ENCODE measurements at places on chromosomes 12 and 14.

GRCh38 chr14:101716077-101716950, 45.2 kb upstream of the PPP2R5C start:
- DNase-seq = no peak

GRCh38 chr12:51926718-51927117, 19.4 kb downstream of the ACVRL1 start:
- DNase-seq = no peak

- no peak for DNase-seq
These were observed 34.7 kb downstream of the FOS start for GRCh38 chr14:75313294-75313693.

DNA sequence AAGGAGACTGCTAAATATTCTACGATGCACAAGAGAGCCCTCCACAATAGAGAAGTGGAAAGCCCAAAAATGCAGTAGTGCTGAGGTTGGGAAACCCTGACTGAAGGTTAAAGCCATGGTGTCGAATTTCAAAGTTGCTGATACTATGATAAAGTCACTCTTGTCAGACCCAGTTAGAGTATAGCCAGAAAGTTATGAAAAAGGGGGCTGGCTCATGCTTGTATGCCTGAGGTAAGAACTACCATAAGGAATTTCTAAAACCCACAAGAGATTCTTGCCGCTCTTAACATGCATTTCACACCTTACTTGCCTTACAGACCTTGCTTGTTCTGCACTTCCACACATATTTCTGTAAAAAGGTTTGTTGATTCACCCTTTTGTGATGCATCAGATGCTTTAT, 184.6 kb downstream of the SLC6A15 start:
- DNase-seq = no peak

- no peak for DNase-seq
These were observed 20.9 kb upstream of the GPRC5A start for GRCh38 chr12:12870465-12870864.

DNA sequence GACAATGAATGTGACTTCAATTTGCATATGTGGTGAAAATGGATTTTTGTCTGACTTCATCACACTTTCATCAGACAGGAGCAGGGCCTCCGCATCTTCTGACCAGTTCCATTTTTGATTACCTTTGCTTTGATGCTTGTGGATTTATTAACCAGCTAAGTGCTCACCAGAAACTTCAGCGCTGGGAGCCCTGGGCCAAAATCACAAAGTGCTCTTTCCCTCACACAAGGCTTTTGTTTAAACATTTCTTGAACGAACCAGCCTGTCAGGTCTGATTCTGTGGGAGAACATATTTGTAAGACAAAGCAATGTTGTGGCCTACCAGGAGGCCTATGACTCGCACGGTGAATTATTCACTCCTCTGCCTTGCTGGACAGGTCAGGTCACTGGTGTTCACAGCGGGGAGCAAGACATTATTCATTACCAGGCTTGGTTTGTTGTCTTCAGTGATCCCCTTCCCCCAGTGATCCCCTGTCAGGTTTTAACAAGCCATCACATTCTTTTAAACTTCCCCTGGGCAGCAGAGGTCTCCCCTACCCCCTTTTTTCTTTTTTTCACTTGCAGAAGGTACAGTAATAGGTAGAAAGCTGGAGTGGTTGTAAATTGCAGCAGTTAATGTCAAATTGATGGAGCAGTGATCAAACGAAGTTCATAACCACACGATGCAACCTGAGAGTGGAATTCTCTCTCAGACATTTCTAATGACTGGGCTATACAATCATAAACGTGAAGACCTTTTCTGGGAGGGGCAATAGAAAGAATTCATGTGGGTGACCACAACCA, 167.5 kb upstream of the PRICKLE1 start:
- no peak for DNase-seq

GRCh38 chr12:64794305-64794704, 30.1 kb upstream of the TBC1D30 start:
- no peak for DNase-seq

DNA sequence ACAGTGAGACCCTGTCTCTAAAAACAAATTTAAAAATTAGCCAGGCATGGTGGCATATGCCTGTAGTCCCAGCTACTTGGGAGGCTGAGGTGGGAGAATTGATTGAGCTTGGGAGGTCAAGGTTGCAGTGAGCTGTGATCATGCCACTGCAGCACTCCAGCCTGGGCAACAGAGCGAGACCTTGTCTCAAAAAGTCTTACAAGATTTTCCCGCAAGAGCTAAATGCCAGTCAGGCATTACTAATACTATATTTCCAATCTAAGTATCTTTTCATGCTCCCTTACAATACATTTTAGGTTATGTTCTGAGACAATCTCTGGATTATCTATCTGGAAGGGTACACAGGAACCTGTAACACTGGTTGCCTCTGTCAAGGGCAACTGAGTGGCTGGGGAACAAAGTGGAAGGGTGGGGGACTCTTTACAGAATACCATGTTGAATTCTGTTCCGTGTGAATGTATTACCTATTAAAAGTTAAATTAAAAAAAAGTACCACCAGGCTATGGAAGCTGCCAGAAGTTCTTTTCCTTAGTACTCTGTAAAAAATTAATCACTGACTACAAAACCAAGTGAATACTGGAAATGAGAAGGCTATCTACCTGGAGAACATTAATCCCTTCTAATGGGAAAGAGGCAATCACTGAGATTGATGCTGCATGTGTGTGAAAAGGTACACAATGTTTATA, 56.7 kb downstream of the BTBD7 start:
- no peak for DNase-seq

DNA sequence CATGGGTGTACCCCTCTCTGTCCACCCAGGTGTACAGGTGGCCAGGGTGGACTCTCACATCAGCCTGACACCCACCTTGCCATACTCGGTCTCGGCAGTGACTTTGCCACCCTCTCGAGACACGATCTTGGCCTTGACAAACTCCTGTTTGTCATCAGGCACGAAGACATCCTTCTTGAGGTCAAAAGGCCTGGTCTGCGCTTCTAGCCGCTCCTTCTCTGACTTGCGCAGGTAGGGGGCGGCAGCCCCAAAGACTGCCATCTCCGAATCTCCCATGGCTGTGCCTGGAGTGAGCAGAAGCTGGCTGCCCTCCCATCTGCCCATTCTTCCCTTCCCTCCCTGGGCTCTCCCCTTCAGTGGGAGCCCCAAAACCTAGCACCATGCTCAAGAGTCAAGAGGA, 2.0 kb downstream of the MYH7 start:
- no peak for DNase-seq

GRCh38 chr14:72763892-72764291, 130.0 kb downstream of the DPF3 start:
- DNase-seq = no peak

GRCh38 chr12:120783197-120783596, 57.6 kb downstream of the ACADS start:
- no peak for DNase-seq

DNA sequence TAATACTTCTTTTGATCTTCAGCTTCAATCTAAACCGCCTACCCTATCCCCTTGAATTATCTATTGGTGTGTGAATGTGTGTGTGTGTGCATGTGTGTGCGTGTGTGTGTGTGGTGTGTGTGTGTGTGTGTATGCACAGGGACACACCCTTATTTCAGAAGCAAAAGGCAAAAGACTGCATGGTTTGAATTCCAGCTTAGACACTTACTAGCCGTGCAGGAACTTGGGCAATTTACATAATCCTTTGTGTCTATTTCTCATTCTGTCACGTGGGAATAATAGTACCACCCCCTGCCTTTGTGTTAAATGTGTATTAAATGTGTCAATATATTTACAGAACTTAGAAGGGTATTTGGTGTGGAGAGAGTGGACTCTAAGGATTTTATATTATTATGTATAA, 251.7 kb downstream of the TMEM132C start:
- DNase-seq = no peak

GRCh38 chr14:100031506-100032281, 33.5 kb upstream of the EVL start:
- DNase-seq = no peak

- peak; percentile 87 for DNase-seq
These were observed at the start of gene REC8 for GRCh38 chr14:24171422-24172260. TSS of gene REC8 (plus strand) at chr14:24172080. CDS start at chr14:24172553, 473 bp downstream.

DNA sequence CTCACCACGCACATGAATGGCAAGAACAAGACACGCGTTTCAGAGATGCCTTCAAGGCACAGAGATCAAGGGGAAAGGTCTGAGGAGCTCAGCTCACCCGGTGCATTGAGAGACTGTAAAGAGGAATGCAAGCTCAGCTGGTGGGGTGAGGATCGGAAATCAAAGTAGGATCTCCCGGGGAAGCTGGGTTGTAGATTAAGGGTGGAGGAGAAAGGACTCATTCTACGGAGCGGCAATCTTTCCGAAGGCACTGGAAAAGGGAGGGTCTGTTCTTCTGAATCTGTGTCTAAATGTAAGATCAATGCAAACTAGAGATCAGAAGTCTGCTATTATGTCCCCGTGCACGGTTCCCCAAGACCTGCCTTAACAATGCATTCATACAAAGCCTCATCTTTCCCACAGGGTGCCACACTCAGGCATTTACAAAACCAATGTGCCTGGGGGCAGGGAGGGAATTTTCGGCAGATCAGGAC, 41.6 kb upstream of the PYGL start:
- DNase-seq = no peak

GRCh38 chr12:27732281-27732680, 21.6 kb downstream of the MRPS35 start:
- DNase-seq = no peak

DNA sequence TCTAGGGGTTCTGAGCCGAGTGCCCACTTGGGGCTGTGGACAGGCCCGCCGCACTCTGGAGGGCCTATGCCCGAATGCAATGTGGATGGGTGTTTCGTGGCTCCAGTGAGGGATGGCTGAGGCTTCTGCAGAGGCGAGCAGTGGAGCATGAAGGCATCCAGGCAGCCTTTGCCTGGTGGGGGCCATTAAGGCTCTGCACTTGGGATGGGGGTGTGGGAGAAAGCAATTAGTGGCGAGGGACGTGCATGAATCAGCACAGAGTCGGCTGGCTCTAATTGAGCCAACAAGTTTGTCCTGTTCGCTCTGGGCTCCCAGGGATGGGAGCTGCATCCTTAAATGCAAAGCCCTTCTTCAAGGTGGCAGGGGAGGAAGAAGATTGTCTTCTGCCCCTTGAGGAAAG, 346.9 kb upstream of the FKBP4 start:
- no peak for DNase-seq

DNA sequence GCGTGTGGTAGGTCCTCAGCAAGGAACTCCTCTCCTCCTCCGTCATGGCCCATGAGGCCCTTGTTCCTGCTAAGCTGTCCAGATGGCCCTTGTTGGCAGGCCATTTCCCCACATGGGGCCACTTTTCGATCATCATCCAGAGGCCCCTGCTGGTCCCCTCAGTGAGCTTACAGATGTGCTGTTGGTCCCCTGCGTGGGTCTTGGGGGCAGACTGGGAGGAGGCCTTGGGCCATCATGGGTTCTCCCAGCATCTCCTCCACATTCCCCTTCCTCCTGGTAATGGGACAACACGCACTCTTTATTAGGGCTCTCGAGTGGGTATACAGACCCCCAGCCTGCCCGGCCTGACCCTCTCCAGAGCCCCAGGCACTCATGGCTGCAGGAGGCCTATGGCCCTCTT, 114.7 kb downstream of the BEGAIN start:
- no peak for DNase-seq

GRCh38 chr14:33165144-33165925, 226.7 kb downstream of the NPAS3 start:
- DNase-seq = no peak

- no peak for DNase-seq
These were observed 162.7 kb upstream of the PWP1 start for GRCh38 chr12:107522692-107523477.

DNA sequence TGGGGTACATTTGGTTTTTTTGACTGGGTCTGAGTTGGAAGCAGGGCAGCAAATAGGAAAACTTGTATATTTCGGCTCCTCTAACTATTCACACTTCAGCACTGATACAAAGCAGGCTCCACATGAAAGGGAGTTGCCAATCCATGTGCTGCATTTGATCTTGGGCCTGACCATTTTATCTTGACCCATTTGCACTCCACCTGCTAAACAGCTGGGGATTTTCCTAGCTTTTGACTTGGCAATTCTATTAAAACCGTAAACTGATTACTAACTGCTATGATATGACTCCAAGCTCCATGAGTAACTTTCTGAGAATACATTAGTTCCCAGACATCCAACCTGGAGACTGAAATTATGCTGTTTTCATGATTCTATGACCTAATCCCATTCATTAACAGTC, 797.1 kb downstream of the BCL11B start:
- no peak for DNase-seq

DNA sequence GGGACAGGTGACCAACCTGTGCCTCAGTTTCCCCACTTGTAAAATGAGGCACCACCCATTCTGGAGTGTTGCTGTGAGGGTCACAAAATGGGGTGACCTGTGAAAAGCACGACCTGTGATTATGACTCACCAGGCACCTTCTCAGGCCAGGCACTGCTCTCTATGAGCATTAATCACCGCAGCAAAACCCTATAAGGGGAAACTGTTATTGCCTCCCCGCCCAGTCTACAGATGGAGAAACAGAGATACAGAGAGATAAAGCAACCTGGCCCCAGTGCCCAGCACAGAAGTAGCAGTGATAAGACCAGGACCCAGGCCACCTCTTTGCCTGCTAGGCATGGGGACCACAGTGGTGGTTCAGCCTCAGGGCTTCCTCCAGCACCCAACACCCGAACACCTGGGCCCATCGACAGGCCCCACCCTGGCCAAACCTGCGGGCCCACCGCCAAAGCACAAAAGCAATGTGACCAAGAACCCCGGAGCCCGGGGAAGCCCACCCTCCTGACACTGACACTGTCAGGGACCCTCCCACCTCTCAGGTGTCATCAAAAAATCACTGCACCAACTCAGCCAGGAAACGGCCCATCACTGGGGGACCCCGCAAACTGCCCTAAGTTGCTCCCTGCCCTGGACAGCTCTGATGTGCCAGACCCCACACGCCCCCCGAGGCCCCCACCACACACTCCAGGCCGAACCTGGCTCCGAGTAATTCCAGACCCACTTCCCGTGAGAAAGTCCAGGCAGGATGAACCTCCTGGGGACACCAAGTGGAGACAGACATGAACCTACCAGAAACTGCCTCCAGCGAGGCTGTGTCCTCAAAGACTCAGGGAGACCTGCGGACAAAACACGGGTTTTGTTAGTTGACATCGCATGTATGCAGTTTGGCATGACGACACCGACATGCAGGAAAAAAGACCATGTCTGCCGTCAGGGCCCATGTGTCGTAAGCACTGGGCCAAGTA, 32.4 kb downstream of the NCOR2 start:
- DNase-seq = no peak

GRCh38 chr14:69475194-69475818, 9.2 kb upstream of the PLEKHD1 start:
- no peak for DNase-seq

GRCh38 chr12:63965936-63966605, 121.6 kb downstream of the SRGAP1 start:
- no peak for DNase-seq

DNA sequence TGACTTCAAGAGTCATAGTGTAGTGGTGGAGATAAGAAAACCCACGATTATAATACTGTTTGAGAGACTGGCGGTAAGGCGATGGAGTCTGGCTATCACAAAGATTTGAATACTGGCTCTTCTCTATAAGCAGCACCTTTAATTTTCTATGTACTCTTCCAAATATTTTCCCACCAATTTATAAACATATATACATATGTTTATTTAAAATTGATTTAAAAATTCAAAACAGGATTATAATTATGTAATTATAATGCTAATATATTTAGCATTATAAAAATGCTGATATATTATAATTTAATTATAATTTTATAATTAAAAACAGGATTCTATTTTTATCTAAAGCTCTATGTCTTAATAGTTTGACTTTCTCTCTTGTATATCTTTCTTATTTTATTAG, 15.4 kb upstream of the DCD start:
- DNase-seq = no peak

GRCh38 chr12:104171785-104172569, 34.0 kb upstream of the NFYB start:
- DNase-seq = no peak

Data from lower lobe of right lung (tissue), 2 donors.